Vagina (tissue), 2 donors: ENCODE measurements at places on chromosomes 6 and 20.

DNA sequence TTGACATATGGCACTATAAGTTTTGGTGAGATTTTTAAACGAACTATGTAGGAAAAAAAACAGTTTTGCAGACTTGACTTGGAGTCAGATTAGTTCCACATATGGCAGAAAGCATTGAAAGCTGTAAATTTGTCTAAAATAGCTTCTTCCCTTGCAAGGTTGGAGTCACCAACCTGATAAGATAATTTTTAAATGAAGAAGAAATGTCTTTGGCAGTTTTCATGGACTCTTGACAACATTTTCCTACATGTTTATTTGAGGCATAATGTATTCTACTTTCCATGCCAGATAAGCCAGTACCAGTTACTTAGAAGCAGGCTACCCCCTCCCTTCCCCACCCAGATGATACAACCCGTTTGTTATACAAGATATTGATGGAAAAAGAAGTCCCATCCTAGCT is 5.2 kb downstream of the KLHL32 start:
- no peaks in the 10 kb centered on the region for H3K36me3 ChIP-seq
- no peaks in the 10 kb centered on the region for H3K27me3 ChIP-seq
- H3K4me1 ChIP-seq = peaks cover 5% of the 10 kb centered on the region
- no peak overlapping the region for H3K27ac ChIP-seq

- H3K4me3 ChIP-seq = no peak overlapping the region
- no peaks in the 10 kb centered on the region for H3K27me3 ChIP-seq
- no peak for DNase-seq
- H3K27ac ChIP-seq = no peak overlapping the region
- H3K36me3 ChIP-seq = no peaks in the 10 kb centered on the region
- peaks cover 14% of the 10 kb centered on the region for H3K4me1 ChIP-seq
Observed at GRCh38 chr6:46635462-46635861, 17.2 kb downstream of the CYP39A1 start.

- no peak overlapping the region for H3K4me3 ChIP-seq
- DNase-seq = peak; percentile 44
- H3K27ac ChIP-seq = no peak overlapping the region
- no peaks in the 10 kb centered on the region for H3K27me3 ChIP-seq
- H3K36me3 ChIP-seq = no peaks in the 10 kb centered on the region
Observed at GRCh38 chr6:2232445-2232844, 13.0 kb downstream of the GMDS start.

- H3K4me3 ChIP-seq = no peak overlapping the region
- no peaks in the 10 kb centered on the region for H3K36me3 ChIP-seq
- DNase-seq = no peak
- peaks cover 8% of the 10 kb centered on the region for H3K4me1 ChIP-seq
Observed at GRCh38 chr20:16580147-16580546, 6.9 kb upstream of the KIF16B start.

- peaks cover 23% of the 10 kb centered on the region for H3K4me1 ChIP-seq
- no peak for DNase-seq
- H3K27ac ChIP-seq = peak overlapping the region; percentile 72
- H3K4me3 ChIP-seq = peak overlapping the region; percentile 58
Observed at GRCh38 chr6:27806981-27807440, 105.2 kb downstream of the OR2B2 start.

- no peak overlapping the region for H3K4me3 ChIP-seq
- H3K36me3 ChIP-seq = no peaks in the 10 kb centered on the region
- no peak for DNase-seq
- no peak overlapping the region for H3K27ac ChIP-seq
- no peaks in the 10 kb centered on the region for H3K4me1 ChIP-seq
Observed at GRCh38 chr6:127902933-127903332, 2.1 kb upstream of the THEMIS start.

DNA sequence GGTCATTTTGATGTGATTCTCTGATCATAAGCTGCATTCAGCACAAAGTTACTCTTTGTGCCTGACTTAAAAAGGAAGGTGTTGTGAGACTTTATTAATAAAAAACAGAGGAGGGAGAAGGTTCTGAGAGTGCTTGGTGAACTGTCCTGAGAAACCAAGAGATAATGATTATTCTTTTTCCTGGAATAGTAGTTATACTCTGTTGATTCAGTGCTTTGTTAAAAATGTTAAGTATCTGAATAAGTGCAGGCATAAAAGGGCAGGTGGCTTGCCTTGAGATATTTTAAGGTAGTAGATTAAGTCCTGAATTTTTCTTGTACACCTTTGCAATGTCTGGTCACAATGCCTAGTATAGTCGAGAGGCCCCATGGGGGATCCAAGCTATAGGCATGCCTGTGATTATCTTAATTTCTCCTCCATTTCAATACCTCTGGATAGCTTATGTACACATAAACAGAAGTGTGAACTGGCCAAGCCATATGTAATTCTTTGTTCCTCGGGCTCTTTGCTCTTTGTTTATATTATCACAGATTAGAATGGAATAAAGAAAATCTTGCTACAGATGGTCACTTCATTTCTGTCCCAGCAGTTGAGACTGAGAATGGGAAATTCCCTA is 50.0 kb downstream of the SOBP start:
- DNase-seq = no peak
- H3K27me3 ChIP-seq = no peaks in the 10 kb centered on the region
- no peaks in the 10 kb centered on the region for H3K36me3 ChIP-seq
- H3K4me1 ChIP-seq = peaks cover 1% of the 10 kb centered on the region
- no peak overlapping the region for H3K27ac ChIP-seq

GRCh38 chr20:11790046-11790445 is 127.6 kb upstream of the BTBD3 start:
- no peaks in the 10 kb centered on the region for H3K27me3 ChIP-seq
- H3K27ac ChIP-seq = no peak overlapping the region
- no peaks in the 10 kb centered on the region for H3K4me1 ChIP-seq
- DNase-seq = no peak
- H3K4me3 ChIP-seq = no peak overlapping the region
- H3K36me3 ChIP-seq = no peaks in the 10 kb centered on the region

GRCh38 chr6:114020196-114020595 is 49.2 kb upstream of the HDAC2 start:
- no peak overlapping the region for H3K4me3 ChIP-seq
- no peaks in the 10 kb centered on the region for H3K36me3 ChIP-seq
- H3K4me1 ChIP-seq = no peaks in the 10 kb centered on the region
- DNase-seq = no peak
- no peaks in the 10 kb centered on the region for H3K27me3 ChIP-seq
- no peak overlapping the region for H3K27ac ChIP-seq

DNA sequence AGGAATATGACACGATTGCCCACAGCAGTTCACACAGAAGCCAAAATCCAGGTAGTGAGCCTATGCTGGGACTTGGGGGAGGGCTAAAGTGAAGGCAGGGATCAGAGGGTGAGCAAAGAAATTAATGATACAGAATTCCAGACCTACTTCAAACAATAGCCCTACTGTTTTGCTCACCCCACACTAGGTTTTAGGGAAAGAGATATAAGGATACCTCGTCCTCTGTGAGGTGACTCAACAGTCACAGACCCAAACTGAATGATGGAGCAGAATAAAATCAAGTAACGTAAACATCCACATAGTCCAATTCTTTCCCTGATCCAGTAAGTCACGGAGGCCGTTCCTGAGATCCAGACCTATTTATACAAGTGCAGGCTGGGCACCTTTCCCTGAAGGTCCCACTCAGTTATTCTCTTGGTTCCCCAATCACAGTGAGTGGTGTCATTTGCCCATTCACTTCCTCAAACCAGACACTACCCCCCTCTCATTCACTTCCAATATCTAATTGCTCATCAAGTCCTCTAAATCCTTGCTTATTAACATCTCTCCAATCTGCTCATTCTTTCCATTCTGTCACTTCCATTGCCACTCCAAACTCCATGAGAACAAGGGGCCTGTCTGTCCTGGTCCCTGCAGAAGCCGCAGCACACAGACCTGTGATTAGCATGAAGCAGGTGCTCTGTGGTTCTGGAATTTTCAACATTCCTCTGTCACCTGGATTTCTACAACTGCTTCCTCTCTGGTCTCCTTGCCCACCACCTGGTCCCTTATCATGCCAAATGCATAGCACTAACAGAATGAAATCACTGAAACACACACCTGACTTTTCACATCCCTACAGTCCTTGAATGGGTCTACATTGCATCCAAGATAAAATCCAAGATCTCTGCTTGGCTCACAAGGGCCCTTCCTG is 55.9 kb downstream of the ATXN1 start:
- no peaks in the 10 kb centered on the region for H3K27me3 ChIP-seq
- no peak for DNase-seq
- H3K36me3 ChIP-seq = no peaks in the 10 kb centered on the region

DNA sequence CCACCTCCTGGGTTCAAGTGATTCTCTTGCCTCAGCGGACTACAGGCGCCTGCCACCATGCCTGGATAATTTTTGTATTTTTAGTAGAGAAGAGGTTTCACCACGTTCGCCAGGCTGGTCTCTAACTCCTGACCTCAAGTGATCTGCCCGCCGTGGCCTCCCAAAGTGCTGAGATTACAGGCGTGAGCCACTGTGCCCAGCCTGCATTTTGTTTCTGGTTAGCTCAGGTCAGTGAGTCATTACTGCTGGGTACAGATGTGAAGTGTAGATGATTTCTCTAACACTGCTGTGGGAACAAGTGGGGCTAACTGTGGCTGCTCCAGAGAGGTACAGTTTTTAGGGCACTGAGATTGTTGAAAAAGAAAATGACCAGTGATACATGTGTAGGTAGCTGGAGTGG is 188.6 kb downstream of the PRL start:
- no peaks in the 10 kb centered on the region for H3K4me1 ChIP-seq
- no peak overlapping the region for H3K4me3 ChIP-seq
- DNase-seq = no peak
- H3K36me3 ChIP-seq = no peaks in the 10 kb centered on the region
- no peaks in the 10 kb centered on the region for H3K27me3 ChIP-seq
- no peak overlapping the region for H3K27ac ChIP-seq

DNA sequence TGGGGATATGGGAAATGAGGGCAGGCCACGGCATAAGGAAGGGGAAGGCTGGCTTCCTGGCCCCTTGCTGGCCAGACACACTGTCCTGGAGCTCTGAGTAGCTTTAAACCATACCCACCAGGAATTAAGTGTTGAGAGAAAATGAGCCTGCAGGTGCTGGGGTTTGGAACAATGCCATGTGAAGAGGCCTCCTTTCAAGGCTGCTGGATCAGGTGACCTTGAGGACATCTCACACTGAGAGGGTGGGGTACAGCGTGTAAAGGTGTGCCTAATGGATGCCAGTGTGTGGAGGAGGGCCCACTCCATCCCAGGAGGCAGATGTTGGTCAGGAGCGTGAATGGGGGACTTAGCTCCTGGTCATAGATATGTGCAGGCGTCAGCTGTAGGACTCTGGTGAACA is 74.8 kb upstream of the MLN start:
- H3K27me3 ChIP-seq = no peaks in the 10 kb centered on the region
- DNase-seq = no peak
- no peak overlapping the region for H3K27ac ChIP-seq
- H3K36me3 ChIP-seq = no peaks in the 10 kb centered on the region
- H3K4me1 ChIP-seq = no peaks in the 10 kb centered on the region

DNA sequence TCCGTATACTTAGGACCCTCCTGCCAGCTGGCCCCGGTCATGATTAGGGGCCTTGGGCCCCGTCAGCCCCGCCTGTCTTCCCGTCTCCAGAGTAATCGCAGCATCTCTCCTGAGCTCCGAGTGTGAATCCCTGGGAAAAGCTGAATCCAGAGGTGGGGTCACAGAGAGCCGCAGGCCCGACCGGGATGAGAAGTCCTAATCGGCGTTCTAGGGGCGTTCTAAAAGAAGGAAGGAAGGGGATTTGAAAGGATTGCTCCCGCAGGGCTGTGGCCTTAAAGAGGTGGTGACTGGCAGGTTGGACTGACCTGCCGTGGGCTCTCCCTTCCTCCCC is 371 bp downstream of the HMGN4 start:
- peak overlapping the region; percentile 71 for H3K4me3 ChIP-seq
- H3K4me1 ChIP-seq = peaks cover 32% of the 10 kb centered on the region
- DNase-seq = no peak
- H3K36me3 ChIP-seq = no peaks in the 10 kb centered on the region
- H3K27me3 ChIP-seq = no peaks in the 10 kb centered on the region

GRCh38 chr6:130148181-130148580 is 74.6 kb downstream of the SAMD3 start:
- no peak overlapping the region for H3K27ac ChIP-seq
- H3K27me3 ChIP-seq = no peaks in the 10 kb centered on the region
- H3K36me3 ChIP-seq = no peaks in the 10 kb centered on the region
- DNase-seq = no peak
- no peak overlapping the region for H3K4me3 ChIP-seq

DNA sequence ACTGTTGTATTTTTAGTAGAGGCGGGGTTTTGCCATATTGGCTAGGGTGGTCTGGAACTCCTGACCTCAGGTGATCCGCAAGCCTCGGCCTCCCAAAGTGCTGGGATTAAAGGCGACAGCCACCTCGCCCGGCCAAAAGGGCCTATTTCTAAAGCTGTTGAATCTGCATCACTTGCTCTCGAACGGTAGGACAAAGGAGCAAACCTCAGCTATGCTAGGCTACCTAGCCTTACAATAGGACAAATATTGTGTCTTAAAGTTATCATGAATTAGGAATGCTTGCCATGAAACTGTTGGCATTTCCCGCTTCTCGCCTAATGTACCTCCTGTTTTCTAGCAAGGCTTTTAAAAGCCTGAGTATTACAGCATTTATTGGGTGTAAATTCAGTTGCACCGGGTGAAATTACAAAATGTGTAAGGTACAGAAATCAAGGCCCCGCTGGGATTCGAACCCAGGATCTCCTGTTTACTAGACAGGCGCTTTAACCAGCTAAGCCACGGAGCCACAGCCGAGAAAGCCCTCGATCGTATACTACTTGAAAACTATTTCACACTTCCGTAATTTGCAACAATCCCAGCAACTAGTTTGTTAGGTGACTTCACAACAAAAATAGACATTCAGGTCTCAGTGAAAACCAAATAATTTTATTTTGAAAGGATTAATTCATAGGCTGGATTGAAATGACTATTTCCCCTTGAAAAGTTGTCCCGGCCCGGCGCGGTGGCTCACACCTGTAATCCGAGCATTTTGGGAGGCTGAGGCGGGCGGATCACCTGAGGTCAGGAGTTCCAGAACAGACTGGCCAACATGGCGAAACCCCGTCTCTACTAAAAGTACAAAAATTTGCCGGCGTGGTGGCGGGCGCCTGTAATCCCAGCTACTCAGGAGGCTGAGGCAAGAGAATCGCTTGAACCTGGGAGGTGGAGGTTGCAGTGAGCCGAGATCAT is 211.6 kb upstream of the ZNF184 start:
- no peak for DNase-seq
- H3K36me3 ChIP-seq = no peaks in the 10 kb centered on the region
- H3K27me3 ChIP-seq = peaks cover 9% of the 10 kb centered on the region
- no peak overlapping the region for H3K4me3 ChIP-seq
- H3K4me1 ChIP-seq = peaks cover 10% of the 10 kb centered on the region

DNA sequence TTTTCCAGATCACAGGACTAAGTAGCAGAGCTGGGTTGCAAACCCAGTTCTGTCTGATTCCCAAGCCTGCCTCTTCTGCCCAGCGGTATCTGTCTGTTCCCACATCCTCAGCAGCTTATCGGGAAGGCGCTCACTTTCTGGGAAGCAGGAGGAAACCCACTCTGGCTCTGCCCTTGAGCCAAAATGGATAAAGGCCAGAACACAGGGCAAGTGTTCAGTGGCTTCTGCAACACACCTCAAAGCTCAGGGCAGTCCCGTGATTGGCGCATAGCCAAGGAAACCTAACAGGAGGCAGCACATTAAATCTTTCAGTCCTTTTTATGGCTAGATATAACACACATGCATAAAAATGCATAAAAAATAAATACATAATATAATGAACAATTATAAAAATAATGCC is 262.2 kb downstream of the NRN1 start:
- H3K4me3 ChIP-seq = no peak overlapping the region
- H3K27me3 ChIP-seq = no peaks in the 10 kb centered on the region
- DNase-seq = no peak
- H3K36me3 ChIP-seq = no peaks in the 10 kb centered on the region
- no peak overlapping the region for H3K27ac ChIP-seq
- no peaks in the 10 kb centered on the region for H3K4me1 ChIP-seq
